ENCODE measurements at places on chromosomes 1 and 21. TPM values are rescaled to one million over a fixed set of nuclear protein-coding genes. Genes with fewer than 3 reads are reported as not detected.

Gene COL24A1
- not detected for total RNA-seq

Gene TTC22
- total RNA-seq: 17.2 TPM

Gene NIBAN1
- total RNA-seq: 19.5 TPM

Gene ARHGEF16
- total RNA-seq: 28.0 TPM

Gene UBXN10
- 0.37 TPM for total RNA-seq

Gene NCF2
- 8.6 TPM for total RNA-seq

Gene NGF
- total RNA-seq: not detected

Gene PALMD
- total RNA-seq: 19.2 TPM

Gene UTP11
- 43.0 TPM for total RNA-seq

Gene GLIS1
- not detected for total RNA-seq

Gene CFAP141
- not detected for total RNA-seq

Gene HJV
- not detected for total RNA-seq

Gene FCGR2B
- total RNA-seq: not detected

Gene CLEC20A
- not detected for total RNA-seq

Gene TBX19
- total RNA-seq: 3.3 TPM

Gene ZNF648
- total RNA-seq: 0.17 TPM

Gene RAB42
- total RNA-seq: 1.1 TPM

Gene TMOD4
- 1.6 TPM for total RNA-seq

Gene CLCA4
- total RNA-seq: not detected

Gene SLC45A1
- 0.73 TPM for total RNA-seq

Gene YTHDF2
- total RNA-seq: 106 TPM

Gene ADAM30
- total RNA-seq: not detected

Gene KCNN3
- not detected for total RNA-seq

Gene MAP10
- total RNA-seq: 1.5 TPM

Gene CYP4B1
- 1.2 TPM for total RNA-seq

Gene LRRC7
- total RNA-seq: 0.47 TPM

Gene GBP3
- total RNA-seq: 95.4 TPM

Gene FHAD1
- total RNA-seq: 2.7 TPM

Gene ATP1A4
- total RNA-seq: not detected

Gene DPYD
- 15.6 TPM for total RNA-seq

Gene TMCC2
- 0.33 TPM for total RNA-seq

Gene PAQR7
- 13.6 TPM for total RNA-seq

Gene NKAIN1
- not detected for total RNA-seq

Gene MARCKSL1
- 193 TPM for total RNA-seq

Gene PIK3CD
- 2.2 TPM for total RNA-seq

Gene NMNAT2
- total RNA-seq: 0.26 TPM
